ENCODE measurements at places on chromosomes 12 and 14. TPM values are rescaled to one million over a fixed set of nuclear protein-coding genes. Genes with fewer than 3 reads are reported as not detected.

GPR162 gene
- total RNA-seq = 2.5 TPM

GRIP1 gene
- 31.1 TPM for total RNA-seq

SMIM41 gene
- total RNA-seq = 0.78 TPM

SOAT2 gene
- 0.18 TPM for total RNA-seq

RNU6-7 gene
- not detected for total RNA-seq
